ENCODE measurements at places on chromosomes 11 and 22.
A peak's percentile ranks its signal among the peaks of the same experiment; 100 is the strongest.

DNA sequence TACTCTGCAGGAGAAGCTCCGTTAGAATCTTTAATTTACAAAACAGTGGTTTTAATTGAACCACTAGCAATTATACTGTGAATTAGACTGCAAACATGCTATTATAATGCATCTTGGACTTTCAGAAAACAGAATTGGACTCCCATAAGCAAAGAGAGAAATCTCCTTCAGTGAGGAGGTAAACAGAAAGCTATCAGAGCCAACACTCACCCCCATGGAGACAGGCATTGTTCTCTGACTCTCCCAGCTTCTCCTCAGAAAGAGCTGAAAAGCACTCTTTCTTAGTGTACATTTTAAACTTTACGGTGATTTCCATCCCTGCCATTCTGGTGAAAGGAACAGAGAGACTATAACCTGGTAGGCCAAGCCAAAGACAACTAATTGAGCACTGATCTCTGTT lies 176.9 kb downstream of the GRIA4 start:
- no peak for DNase-seq

DNA sequence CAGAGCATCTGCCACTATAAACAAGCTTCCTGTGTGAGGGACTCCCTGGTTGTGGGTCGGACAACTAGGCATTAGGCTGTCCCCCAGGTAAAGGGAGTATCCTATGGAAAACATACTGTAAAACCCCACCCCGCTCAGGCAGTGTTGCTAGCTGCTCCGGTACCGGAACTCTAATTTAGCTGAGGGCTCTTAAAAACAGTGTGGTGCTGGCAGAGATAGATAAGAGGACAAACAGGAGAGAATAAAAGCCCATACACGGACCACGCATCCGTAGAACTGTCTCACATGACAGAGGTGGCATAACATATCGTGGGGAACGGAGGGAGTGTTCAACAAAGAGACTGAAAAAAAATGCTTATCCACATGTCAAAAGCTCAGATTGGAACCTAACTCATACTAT lies 3.4 kb upstream of the MOGAT2 start:
- DNase-seq, result no peak

DNA sequence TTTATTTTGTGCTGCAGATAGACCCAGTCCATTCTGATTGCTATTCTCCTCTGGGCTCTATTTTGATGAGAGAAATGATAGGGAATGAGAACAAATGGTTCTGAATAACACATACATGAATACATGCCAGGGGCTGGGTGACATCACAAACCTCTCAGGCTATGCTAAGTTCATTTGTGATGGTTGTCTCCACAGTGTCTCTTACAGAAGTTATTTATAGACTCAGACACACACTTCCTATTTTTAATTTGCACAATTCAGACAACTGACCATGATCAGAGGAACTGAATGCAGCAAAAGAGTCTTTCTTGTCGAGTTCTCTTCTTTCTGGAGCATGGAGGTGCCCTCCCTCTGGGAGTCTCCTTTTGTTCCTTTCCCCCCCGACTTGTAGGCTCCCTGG lies 991.7 kb downstream of the OPCML start:
- DNase-seq, result no peak

DNA sequence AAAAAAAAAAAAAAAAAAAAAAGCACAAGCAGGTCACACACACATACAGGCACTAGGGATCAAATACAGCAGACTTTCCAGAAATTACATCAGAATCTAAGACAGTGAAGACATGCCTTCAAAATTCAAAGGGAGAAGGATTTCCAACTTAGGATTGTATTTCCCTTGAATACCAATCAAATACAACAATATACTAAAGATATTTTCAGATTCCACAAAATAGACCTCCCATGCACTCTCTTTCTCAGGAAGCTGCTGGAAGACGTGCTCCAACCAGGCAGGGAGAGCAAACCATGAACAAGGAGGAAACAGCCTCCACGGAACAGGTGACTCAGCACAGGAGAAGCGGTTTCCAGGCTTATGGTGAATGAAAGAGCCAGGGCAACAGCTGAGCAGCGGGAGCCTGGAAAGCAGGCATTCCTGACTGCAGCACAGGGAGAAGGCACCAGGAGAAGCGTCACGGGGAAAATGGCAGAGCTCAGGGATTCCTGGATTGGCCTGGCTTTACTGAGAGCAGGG lies 32.0 kb downstream of the TMEM184B start:
- no peak for DNase-seq

- DNase-seq, result peak; percentile 58
Observed at GRCh38 chr11:115980337-115981103, 476.3 kb upstream of the CADM1 start.

DNA sequence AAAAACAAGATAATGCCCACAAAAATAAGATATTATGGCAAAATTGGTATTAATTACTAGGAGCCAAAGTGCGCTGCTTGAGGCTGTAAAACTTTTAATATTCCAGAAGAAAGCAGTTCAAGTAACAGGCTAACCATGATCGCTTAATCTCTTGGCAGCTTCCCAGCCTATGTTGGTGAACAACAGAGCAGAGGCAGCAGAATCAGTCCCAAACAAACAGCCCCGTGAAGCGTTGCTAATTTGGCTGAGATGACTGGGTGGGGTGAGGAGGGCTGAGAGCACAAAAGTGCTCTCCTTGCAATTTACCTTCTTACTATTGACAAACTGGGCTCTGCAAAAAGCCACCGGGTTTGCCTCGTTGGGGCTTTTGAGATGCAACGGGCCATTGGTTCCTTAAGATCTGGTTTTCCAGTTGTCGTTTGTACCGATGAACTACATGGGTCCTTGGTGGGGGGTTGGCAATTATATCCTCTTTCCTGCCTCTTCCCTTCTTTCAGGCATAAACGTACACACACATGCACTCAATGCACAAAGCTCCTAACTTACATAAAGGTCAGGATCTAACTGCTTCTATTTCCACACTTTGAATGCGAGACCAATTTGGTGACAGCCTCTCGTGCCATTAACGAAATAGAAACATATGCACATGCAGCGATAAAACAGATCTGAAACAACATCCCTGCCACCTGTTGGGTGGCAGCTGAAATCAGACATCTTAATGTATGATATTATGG lies 407.6 kb upstream of the CADM1 start:
- DNase-seq, result peak; percentile 29

DNA sequence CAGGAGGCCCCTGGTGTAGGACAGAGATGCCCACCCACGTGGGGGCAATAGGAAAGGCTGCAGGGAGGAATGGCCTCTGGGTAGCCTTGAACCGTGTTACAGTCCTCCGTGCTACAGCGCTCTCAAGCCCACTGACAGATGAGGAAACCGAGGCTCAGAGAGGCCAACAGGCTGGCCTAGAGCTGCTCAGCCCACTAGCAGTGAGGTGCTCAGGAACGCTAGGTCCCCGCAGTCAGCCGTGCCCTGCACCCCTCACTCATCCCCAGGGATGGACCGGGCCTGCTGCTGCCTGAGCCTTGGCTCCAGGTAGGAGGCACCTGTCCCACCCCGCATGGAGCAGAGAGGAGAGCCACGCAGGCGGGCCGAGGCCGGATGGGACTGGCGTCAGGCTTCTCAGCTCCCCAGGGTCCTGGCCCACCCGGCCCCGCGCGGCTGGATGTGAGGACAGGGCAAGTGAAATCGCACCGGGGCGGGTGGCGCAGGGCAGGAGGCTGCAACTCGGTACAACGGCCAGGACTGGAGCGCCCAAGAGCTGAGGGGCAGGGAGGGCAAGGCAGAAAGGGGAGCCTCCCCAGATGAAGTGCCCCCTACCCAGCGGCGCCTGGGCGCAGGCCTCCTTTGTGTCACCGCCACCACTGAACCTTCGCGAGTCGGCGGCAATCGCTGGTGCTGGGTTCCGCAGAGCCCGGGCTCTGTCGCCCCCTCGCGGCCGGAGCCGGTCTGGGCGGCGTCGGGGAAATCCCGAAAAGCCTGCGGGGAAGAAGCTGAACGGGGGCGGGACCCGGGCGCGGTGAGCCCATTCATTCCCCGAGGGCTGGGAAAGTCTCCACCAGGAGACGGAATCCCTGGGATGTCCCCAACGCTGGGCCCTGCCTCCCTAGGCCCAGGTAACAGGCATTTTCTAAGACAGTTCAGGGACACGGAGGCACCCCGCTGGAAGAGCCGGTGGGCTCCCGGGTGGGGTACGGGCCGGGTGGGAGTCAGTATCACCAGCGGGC lies 8.4 kb upstream of the SLC2A11 start:
- DNase-seq, result peak; percentile 39

DNA sequence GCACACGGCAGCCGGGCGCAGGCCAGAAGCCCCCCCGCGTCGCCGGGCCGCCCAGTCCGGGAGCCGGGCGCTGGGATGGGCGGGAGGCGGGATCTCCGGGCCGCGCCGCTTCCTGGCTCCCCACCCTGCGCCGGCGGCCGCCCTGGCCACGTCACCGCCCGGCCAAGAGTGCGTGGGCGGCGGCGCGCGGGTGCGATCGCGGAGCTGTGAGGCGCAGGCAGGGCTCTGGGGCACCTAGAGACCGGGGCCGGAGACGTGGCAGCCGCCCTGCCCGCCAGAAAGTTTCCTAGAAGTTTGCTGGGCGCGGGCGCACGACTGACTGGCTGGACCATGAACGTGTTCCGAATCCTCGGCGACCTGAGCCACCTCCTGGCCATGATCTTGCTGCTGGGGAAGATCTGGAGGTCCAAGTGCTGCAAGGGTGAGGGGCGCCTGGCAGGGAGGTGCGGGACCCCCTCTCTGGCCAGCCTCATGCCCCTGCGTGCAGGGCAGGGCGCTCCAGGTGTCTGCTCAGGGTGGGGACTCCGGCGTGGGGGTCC lies at the start of gene KDELR3:
Gene KDELR3, plus strand, starts transcription at position 193 of the 539 bp plus-strand sequence. Its CDS starts 138 bp downstream, at position 331.
- no peak for DNase-seq

- DNase-seq, result no peak
Observed at GRCh38 chr22:25012741-25013143, 60.2 kb downstream of the KIAA1671 start.

GRCh38 chr11:85989746-85990145 lies 79.1 kb downstream of the PICALM start:
- no peak for DNase-seq

GRCh38 chr11:122717264-122717867 lies 61.8 kb downstream of the UBASH3B start:
- DNase-seq, result no peak

DNA sequence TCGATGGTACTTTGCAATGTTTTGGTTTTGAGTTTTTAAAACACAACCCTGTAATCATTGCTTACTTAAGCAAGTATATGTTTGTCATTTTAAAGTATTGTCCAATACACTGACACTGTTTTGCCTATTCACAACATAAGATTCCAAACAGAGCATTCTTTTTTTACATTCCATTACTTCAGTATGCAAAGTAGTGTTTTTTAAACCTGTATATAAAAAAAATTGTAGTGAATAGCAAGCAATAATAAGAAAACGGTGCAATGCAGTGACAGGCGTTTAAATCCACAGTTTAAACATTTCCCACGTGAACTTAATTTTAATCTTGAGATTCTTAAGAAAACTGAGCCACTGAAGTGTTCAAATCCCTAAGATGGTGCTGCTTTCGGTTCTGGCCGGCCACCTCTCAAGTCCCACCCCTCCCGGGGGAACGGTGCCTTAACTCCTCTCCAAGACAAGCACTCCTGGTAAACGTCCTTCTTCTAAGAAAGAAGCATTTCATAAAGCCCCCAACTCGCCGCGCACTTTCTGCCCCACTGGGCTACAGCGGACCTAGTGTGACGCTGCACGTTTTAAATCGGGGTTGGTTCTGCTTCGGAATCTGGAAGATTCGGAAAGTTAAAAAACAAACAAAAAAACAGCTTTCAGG lies 2.9 kb downstream of the PGR start:
- DNase-seq, result no peak

DNA sequence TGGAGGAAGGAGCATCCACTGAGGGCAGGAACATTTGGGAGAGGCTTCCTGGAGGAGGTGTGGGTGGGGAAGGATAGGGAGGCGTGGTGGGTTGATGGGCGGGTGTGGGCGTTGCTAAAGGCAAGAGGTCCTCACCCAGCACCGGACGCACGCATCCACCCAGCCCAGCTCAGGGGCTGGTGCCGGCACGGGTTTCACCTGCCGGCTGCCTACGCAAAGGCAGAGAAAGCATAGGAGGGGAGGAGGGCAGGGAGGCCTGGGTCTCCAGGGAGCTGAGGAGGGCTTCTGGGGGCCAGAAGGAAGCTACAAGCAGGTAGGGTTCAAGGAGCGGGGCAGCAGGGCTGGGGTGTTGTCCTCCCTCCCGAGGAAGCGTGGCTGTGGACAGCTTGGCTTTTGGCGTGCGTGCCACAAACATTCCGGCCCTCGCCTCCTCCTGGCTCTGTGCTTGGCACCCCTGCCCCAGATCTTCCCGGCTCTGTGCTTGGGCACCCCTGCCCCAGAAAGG lies 7.8 kb downstream of the SSH3 start:
- DNase-seq, result no peak

Data from NCI-H446 treated with DMSO at 0.1 percent for 48 hours (cell line).